Inflammatory macrophage treated with lipopolysaccharide for 4 hours (primary cell): ENCODE measurements at places on chromosomes 3 and 15.

- DNase-seq, result no peak
Observed at GRCh38 chr3:71862371-71863140, 77.6 kb upstream of the PROK2 start.

GRCh38 chr3:23760871-23761373 lies 44.8 kb upstream of the UBE2E1 start:
- DNase-seq, result no peak

GRCh38 chr3:16189201-16189600 lies 14.7 kb downstream of the GALNT15 start:
- no peak for DNase-seq

GRCh38 chr3:124447845-124448244 lies 282.4 kb upstream of the UMPS start:
- no peak for DNase-seq

GRCh38 chr15:100704281-100705055 lies 102.1 kb downstream of the ASB7 start:
- no peak for DNase-seq

GRCh38 chr3:99706410-99706809 lies 68.0 kb downstream of the COL8A1 start:
- no peak for DNase-seq
